ENCODE measurements at places on chromosomes 4 and X.

GRCh38 chr4:14125375-14126129, 498.0 kb upstream of the BOD1L1 start:
- no peak for DNase-seq

DNA sequence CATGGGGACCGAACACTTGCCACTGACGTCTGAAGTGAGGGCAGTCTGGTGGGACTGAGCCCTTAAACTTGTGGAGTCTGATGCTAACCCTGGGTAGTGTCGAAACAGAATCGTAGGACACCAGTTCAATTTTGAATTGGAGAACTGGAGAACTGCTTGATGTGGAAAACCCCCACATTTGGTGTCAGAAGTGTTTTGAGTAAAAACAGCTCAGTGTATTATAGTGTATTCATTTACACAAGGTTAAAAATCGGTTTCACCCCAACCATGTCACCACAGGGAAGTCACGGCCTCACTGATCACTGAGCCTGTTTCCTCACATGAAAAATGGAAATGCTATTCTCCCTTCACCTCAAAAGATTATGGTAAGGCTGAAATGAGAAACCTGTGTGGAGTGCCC, 21.9 kb downstream of the PIN4 start:
- DNase-seq: no peak

DNA sequence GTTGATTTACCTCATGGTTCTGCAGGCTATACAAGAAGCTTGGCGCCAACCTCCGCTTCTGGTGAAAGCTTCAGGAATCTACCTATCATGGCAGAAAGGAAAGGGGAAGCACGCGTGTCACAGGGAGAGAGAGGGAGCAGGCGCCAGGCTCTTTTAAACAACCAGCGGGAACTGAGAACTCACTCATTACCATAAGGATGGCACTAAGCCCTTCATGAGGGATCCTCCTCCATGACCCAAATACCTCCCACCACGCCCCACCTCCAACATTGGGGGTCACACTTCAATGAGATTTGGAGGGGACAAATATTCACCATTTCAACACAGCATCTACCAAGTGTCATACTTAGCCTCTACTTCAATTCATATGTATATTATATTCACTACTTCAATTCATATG, 18.8 kb upstream of the TBC1D8B start:
- no peak for DNase-seq

- DNase-seq: no peak
Observed at GRCh38 chr4:85909851-85910250, 434.9 kb downstream of the ARHGAP24 start.

DNA sequence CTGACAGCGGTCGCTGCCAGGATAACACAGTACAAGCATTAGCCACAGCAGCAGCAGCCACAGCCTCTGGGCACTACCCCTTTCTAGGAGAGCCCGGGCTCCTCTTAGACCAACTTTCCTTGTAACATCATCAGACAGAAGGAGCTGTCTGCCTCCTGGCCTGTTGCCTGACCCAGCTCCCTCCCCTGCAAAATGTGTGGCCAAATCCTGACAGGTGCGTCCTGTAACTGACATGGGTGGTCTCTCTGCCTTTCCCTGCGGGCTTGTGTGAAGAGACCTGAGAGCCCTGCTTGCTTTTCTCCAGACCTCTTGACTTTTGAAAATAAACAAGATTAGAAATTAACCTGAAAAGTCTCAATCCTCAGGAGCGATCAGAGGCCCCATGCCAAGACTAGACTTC, 824.9 kb downstream of the RAPGEF2 start:
- no peak for DNase-seq

GRCh38 chr4:10256203-10256602, 139.6 kb upstream of the WDR1 start:
- no peak for DNase-seq

DNA sequence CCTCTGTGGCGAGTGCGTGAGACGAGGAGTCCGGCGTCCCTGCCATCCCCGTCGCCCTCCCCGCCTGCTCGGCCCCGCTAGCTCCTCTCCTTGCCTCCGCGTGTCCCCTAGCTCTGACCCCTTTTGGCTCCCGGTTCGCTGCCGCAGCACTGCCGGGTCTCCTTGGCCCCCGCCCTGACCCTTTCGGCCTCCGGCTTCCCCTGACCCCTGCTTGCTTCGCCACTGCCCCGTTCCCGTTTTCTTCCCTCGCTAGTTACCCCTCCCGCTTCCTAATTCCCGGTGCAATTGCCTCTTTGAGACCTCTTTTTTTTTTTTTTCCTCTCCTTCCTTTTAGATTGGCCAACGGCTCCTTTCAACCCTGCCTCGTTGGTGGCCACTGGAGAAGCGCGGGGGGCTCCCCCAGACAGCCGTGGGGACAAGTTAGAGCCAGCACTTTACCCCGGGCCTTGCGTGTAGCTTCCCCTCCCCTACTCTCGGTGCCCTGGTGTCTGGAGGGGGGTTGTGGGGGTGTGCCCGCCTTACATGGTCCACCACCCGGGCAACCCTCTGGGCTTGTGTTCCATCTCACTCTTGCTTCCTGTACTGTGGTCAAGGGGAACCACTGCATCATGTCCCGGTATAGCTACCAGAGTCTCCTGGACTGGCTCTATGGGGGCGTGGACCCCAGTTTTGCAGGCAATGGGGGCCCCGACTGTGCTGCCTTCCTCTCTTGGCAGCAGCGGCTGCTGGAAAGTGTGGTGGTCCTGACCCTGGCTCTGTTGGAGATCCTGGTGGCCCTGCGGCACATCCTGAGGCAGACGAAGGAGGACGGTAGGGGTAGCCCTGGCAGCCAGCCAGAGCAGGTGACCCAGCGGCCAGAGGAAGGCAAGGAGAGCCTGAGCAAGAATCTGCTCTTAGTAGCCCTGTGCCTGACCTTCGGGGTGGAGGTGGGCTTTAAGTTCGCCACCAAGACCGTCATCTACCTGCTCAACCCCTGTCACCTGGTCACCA, 548 bp downstream of the TMEM164 start:
- peak; percentile 18 for DNase-seq

GRCh38 chrX:155056471-155056870, 14.5 kb downstream of the CMC4 start:
- DNase-seq: no peak

- no peak for DNase-seq
Observed at GRCh38 chr4:1369091-1369450, 22.1 kb downstream of the UVSSA start.

- DNase-seq: no peak
Observed at GRCh38 chrX:104122829-104123228, 10.5 kb downstream of the ZCCHC18 start.

DNA sequence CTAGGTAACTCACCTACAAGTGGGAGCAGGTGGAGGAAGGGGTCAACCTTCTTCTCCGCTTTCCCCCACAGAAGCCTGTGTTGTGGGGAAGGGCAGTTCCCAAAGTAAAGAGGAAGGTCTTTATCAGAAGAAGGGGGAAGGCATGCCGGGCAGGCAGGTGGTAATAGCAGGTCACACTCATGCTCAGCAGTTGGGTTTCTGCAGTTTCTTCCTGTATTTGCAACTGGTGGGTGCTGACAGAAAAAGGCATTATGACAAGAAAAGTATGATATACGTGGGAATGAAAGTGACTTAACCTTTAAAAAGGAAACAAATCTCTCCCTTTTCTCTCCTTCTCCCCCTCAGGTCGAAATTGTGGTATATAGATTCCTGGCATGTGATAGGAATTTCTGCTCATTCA, 3.7 kb downstream of the MTMR1 start:
- DNase-seq: no peak

DNA sequence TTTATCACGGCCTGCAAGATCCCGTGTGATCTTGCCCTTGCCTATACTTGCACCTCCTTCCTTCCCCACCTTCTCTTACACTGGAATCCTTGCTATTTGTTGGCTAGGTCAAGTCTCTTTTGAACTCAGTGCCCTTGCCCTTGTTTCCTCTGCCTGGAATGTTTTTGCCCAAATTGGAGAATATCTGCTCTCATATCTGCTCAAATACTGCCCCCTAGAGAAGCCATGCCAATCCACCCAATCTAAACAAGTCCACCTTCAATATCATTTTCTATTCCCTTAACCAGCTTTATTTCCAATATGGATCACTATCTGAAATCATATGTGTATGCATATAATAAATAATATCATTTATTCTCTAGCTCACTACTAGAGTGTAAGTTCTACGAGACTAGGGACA, 1044.2 kb upstream of the FTHL17 start:
- no peak for DNase-seq

GRCh38 chr4:129916991-129917390, 821.0 kb downstream of the C4orf33 start:
- no peak for DNase-seq

DNA sequence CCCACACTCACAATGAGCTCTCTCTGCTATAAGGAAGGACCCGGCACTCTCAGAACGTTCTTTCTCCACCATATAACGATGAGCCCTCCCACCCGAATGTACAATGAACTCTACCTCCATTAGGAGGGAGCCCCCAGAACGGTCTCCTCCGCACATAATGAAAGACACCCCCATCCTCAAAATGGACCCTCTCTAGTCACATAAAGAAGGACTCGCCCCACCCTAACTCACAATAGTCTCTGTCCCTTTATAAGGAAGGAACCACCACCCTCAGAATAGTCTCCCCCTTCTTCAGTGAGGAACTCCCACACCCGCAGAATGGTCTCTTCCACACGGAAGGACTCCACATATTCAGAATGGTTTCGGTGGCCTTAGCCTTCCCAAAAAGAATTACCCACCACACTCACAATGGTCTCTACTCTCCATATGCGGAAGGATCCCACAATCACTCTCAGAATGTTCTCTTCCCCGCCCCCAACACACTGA, 477 bp downstream of the SLC35A2 start:
- no peak for DNase-seq

DNA sequence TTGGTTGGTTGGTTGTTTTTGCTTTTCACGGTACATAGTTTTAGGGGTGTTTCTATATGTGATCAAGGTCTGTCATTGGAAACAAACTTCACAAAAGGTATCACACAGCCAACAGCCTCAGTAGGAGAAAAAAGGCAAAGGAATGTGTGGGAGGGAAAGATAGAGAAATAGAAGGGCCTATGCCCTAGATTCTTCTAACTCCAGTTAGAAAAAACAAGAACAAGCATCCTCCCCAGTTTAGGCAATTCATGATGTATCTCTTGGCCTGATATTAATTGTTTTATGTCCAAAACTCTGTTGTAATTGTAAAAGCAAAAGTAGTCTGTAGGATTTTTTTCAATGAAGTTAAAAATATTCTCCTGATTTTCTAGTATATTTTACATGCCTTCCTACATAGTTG, 192.4 kb upstream of the EDNRA start:
- no peak for DNase-seq

All from activated T-cell treated with anti-CD3 and anti-CD28 coated beads, Interleukin-2, amount 50 U/mL, for 1 hour (primary cell).